Aorta (tissue), 5 donors: ENCODE measurements at places on chromosomes 7 and 10.

DNA sequence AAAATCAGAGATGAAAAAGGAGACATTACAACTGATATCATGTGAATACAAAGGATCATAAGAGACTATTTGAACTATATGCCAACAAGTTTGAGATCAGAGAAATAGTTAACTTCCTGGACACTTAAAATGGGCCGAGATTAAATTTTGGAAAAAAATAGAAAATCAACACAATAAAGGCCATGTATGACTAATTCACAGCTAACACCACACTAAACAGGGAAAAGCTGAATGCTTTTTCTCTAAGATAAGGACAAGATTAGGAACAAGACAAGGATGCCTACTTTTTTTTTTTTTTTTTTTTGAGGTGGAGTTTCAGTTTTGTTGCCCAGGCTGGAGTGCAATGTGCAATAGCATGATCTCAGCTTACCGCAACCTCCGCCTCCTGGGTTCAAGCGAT, 151.4 kb upstream of the MAGI2 start:
- no peak for DNase-seq

- DNase-seq = no peak
Observed at GRCh38 chr7:44914992-44915607, 29.8 kb upstream of the PURB start.

DNA sequence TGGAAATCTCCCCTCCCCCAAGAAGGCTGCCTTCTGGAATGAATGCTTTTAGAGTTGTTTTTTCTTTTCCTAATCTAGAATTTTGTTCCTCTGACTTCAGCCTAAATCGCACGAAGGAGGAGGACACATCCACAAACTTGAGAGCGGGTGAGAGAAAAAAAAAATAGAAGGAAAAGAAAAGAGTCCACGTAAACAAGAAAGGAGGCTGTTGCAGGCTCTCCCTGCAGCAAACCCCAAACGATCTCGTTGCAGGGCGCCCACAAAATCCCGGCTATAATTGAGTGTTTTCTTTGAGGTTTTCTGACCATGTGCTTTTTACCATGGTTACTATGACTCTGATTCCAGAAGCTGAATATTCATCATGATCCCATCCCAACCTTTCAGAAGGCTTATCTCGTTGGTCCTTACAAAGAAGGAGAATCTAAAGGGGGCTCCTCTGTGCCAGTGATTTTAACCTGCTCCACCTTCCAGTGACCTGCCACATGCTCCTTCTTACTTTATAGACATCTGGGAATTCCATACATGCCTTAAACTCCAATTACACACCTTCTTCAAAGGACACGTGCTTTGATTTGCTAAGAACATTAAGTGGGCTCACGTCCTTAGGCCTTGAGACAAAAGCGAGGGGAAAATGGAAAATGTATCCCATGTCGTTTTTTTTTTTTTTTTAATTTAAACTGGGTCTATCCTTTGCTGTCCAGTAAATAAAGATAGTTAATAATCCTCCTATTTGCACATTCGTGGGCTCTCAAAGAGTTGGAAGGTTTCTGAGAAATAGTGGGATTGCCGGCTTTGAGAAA, 5.8 kb downstream of the TWIST1 start:
- DNase-seq = no peak

DNA sequence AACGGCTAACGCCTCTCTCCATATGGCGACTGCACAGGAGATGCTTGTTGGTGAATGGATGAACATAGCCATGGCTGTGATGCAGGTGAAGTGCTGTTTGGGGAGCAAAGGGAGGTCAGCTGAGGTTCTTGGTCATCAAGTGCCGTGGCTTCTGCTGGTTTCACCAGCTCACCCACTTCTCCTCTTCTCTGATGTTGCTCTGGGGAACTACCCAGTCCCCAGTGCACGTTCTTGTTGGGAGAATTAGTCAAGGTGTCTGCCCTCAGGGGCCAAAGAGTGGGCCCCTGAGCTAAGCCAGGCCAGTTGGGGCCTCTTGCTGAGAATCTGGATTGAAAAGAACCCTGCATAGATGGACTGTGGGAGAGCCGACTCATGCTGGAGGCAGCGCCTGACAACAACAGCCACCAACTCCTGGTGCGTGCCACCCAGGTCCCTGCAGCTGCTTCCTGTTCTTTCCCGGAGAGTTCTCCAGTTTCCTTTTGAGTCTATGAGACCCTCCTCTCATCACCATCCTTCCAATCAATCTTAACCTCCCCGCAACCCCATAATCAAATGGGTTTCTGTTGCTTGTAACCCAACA, 3.0 kb downstream of the BTBD16 start:
- no peak for DNase-seq

DNA sequence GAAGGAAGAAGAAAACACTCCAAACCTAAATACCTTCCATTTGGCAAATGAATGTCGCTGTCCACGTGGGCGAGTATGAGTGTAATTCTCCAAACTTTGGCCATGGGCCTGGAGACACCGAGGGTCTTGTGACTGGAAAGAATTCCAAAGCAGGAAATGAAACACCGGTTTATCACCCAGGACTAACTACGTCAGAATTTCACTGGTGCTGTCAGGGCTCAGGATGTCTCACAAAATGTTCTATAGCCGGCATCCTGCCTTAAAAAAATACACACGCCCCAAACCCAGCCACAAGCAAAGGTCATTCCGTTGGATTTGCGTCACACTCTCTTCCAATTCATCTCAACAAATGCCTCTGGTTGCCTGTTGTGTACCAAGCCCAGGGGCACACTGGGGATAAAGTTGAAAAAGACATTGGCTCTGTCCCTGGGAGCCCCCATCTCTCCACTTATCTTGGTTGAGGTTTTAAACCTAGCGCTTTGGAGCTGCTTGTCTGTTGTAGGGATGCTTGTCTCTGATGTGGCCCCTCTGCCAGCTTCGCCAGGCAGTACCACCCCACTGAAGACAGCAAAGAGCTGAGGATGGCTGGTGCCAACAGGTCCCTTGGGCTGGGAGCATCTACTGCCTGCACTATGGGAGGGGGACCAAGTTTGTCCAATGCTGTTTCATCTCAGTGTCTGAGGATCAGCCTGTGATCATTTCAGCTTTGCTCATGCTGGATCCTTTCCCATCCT, 31.2 kb downstream of the GSTO2 start:
- DNase-seq = peak; percentile 86

GRCh38 chr7:123070702-123071286, 75.3 kb upstream of the TAS2R16 start:
- no peak for DNase-seq

DNA sequence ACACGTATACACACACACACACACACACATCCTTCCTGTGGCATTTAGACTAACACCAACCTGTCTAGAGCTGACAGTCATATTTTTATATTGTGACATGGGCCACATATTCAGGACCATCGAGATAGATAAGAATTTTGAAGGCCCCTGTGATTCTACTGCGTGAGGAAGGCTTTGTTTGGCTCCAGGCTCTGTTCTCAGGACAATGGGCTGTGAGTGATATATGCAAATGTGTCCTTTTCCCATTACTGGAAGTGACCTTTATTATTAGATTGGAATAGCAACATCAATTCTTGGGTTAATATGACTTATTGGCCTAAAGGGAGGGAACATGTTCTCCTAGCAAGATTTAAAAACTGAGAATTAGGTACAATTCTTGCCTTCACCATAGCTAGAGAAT, 156.1 kb downstream of the SPAG6 start:
- DNase-seq = no peak

DNA sequence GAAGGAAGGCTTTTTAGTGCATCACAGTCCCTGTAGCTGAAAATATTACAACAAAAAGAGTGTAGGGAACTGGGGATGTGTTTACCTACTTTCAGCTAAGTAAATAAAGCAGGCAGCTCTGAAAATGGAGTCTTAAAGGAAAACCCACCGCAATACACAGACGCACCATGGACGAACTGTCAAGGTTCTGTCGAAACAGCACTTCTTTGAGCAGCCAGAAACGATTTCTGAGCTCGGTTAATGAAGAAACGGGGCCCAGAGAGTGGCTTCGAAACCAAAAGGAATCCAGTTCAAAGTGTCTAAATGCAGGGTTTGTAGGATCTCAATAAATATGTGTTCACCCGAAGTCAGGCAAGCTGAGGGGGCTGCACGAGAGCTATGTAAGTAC, 275.4 kb upstream of the NEBL start:
- no peak for DNase-seq

- DNase-seq = no peak
Observed at GRCh38 chr10:4429571-4429970, 396.4 kb upstream of the AKR1E2 start.

GRCh38 chr7:16129431-16130110, 291.8 kb downstream of the CRPPA start:
- DNase-seq = no peak

- no peak for DNase-seq
Observed at GRCh38 chr10:78893217-78893616, 175.5 kb upstream of the ZMIZ1 start.

- DNase-seq = no peak
Observed at GRCh38 chr7:3272691-3273141, 28.3 kb upstream of the SDK1 start.

DNA sequence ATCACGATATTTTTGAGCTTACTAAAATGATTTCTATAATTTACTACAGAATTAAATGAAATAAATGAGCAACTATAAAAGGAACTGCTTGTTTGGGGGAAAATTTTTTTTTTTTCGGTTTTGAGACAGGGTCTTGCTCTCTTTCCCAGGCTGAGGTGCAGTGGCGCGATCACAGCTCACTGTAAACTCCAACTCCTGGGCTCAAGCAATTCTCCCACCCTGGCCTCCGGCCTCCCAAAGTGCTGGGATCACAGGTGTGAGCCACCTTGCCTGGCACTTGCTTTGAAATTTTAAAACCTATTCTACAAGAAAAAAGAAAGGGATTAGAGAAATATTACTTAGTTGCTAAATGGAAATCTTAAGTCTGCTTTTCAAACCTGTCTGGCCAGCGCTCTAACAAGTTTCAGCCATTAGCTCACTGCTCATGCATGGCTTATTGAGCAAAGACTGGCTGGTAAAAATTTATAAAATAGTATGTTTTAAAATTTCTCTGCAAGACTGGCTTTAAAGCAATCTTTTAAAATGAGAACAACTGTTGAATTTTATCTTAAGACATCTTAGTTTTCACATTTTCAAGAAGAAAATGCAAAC, 144.0 kb downstream of the ATE1 start:
- no peak for DNase-seq

DNA sequence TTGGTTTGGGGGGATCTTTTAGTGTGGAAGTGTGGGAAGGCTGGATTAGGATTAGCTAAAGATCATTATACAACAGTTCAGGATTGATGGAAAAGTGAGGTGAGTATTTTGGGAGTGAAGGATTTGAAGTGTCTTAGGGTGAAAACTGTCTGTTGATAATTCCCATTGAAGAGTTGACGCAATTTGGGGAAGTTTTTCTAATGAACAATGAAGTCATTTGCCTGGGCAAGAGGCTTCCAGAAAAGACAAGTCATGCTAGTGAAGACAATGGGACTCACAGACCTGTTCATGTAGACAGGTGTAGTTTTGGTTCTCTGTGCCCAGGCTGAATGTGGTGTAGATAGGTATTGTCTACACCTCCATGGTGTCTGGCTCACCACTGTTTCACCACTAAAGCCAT, 194.3 kb upstream of the GPR26 start:
- no peak for DNase-seq

DNA sequence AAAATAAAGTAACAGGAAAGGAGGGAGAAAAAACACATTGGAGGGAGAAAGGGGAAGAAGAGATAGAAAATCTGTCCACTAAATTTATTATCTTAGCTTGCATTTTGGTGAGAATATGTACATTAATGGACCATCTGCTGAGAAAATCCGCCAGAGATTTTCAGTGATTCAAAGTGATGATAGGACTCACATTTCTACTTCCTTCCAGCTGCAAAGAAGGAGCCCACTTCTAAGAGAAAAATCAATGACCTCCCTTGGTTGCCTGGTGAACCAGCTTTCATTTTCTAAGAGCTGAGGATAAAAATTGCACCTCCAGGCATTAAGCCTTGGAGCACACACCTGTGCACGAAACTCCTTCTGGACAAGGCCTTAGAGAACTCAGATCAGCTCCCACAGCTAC, 404.3 kb downstream of the SFMBT2 start:
- DNase-seq = no peak

- no peak for DNase-seq
Observed at GRCh38 chr10:76624470-76624869, 1013.1 kb downstream of the KCNMA1 start.
